Pulmonary artery endothelial cell (primary cell): ENCODE measurements at places on chromosomes 3 and 15.

DNA sequence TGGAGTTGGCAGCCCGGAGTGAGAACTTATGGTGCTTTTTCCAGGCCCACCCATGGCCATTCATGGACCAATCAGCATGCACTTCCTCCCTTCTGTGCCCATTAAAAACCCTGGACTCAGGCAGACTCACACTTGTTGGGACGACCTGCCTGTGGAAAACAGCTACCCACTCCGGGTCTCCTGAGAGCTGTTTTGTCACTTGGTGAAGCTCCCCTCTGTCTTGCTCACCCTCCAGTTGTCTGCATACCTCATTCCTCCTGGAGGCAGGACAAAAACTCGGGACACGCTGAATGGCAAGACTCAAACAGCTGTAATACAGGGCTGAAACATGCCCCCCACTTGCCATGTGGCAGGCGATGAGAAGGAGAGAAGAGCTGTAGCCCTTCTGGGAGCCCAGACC is 35.2 kb downstream of the ROPN1B start:
- no peak for DNase-seq

- no peak for DNase-seq
Observed at GRCh38 chr15:38671675-38672254, 107.2 kb upstream of the RASGRP1 start.

GRCh38 chr3:104988496-104988895 is 378.2 kb upstream of the ALCAM start:
- no peak for DNase-seq

DNA sequence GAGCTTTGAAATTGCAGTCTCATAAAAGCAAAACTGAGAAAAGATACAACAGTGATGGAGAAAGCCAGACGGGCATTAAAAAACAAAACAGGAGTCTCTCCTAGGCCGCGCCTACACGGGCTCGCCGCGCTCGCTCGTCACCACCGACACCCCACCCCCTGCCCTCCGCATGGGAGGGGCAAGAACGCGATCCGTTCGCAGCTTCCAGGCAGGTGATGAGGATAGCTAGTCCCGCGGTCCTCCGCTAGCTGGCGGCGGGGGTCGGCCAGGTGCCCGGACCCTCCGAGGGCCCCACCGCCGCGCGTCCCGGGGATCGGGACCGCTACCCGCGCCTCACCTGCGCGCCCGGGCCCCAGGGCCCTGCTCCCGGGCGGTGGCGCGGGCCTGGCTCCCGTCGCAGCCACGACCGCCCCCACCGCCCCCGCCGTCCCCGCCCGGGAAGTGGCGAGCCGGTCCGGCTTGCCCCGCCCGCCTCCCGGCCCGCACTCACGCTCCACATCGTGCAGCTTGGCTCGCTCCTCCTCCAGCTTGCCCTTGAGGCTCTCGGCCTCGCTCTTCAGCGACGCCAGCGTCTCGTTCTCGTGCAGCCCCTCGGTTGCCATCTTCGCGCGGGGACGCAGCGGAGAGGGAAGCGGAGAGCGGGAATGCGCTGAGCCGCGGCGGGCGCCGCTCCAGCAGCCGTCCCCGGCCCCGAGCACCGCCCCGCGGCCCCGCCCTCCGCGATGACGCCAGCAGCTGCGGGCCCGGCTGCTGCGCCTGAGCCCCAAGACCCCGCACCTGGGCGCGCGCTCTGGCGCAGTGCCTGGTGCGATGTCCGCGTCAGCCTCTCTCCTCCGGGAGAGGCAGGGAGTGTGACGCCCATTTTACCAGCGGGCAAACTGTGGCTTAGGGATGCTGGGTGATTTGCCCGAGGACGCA is 11.7 kb downstream of the GNB5 start:
- DNase-seq, result peak; percentile 22

GRCh38 chr15:85071061-85071460 is 89.4 kb downstream of the PDE8A start:
- no peak for DNase-seq

GRCh38 chr15:101641894-101642293 is 10.3 kb downstream of the TM2D3 start:
- DNase-seq, result peak; percentile 78

GRCh38 chr3:123346021-123346420 is 102.9 kb downstream of the ADCY5 start:
- DNase-seq, result no peak

DNA sequence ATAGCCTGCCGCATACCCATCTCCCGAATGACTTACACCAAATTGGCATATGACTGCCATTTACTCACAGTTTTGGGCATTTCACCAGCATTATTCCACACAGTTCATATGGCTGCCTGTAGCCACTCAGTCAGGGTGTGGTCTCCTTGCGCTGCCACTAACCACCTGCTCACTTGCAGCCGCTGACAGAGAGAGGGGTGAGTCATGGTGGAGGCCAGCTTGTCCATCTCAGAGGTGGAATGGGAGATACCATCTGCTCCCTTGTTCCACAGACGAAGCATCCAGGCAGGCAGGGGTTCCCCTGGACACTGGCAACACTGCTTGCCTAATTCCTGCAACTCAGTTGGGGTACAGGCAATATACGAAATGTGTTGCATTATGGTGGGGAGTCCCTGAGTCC is 15.6 kb downstream of the CCRL2 start:
- DNase-seq, result no peak

DNA sequence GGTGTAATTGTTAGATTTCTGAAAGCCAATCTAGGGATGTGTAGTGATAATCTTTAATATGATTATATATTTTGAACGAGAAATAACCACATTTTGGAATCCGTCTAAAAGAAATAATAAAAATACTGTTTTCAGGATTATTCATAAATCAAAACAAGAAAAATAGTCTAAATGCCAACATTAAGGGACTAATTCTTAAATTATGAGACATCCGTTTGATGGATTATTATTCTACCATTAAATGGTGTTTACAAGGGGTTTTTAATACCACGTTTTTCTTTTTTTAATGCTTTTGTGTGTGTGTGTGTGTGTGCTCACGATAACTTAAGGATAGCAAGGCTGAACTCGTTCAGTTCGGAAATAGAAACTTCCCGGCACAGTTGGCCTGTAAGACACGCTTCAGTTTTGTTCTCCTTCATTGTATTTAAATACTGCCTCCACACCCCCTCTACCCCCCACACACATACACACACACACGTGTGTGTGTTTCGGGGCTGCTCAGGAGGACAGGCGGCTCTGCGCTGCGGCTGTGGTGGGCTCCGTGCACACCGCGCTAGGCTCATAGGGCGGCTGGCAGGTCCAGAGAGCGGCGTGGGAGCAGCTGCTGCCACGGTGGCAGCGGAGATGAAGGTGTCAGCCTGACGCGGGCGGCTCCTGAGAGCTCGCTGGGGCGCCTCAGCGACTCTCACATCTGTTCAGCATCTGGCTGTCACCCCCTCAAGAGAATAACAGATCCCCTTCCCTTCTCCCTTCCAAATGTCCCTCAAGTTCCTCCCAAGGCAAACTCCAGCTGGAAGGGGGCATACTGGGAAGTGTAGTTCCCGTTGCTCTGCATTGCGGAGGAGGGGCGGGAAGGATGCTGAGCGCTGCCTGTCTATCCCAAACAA is 23.0 kb upstream of the ANP32A start:
- no peak for DNase-seq

DNA sequence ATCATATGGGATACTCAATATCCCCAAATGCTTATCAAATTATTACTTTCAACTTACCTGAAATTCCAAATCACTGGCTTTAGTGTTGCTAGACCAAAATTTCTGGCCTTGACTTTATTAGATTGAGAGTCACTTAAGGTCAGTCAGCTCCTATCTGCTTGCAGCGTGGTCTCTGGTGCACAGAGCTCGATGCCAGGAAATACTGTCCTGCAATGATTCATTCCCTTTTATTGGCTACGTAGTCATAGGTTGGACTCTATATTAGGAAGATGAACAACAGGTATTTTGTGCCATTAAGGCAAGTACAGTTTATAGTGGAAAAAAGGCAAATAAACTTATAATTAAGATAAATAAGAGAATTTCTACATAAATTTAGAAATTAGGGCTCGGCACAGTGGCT is 378.6 kb upstream of the MCTP2 start:
- no peak for DNase-seq

DNA sequence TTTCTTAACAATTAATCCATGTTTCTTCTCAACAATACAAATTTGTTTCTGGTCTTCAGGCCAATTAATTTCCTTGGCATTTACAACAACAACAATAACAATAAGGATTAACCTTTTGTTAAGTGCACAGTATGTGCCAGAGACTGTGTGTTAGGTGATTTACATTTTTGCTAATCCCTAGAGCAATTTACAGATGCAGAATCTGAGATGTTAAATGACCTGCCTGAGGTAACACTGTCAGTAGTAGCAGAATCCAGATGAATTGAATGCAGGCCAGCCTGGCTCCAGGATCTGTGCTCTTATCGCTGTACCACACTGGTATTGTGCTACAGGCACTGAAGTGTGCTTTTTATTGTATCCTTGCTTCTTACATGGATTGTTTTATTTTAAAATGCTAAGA is 122.2 kb downstream of the MEIS2 start:
- no peak for DNase-seq

DNA sequence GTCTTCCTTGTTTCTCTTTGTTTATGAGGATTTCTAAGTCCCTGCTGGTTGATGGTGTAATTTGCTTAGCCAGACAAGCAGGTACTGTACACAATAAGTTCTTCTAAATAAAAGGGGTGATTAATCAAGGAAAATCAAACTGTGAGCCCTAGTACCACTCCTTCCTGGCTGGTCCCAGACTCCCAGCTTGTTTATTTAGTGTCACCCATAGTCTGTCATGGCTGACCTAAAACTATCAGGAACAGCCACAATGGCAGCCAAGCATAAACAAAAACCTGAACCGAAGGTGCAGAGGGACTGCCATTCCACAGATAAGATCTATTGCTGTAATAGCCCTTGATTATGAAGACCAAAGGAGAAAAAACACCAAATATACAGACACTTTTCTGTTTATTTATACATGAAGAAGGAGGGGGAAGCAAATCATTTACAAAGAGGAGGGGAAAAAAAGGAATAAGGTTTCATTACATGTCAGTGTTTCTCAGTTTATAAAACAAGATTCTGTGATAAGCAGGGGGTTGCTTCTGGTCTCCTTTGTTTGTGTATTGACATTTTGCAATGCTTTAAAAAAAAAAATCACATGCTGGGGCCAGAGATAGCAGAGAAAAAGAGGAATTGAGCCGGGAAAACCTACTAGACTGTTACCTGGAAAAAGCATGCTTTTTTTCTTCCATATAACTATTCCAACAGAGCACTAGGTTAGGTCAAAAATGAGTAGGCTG is 182.4 kb upstream of the DPH6 start:
- DNase-seq, result no peak

- DNase-seq, result no peak
Observed at GRCh38 chr3:10213156-10213792, 35.0 kb upstream of the TATDN2 start.

- DNase-seq, result no peak
Observed at GRCh38 chr3:66355394-66355793, 134.6 kb downstream of the SLC25A26 start.

- no peak for DNase-seq
Observed at GRCh38 chr15:29311696-29312095, 42.1 kb upstream of the NSMCE3 start.

DNA sequence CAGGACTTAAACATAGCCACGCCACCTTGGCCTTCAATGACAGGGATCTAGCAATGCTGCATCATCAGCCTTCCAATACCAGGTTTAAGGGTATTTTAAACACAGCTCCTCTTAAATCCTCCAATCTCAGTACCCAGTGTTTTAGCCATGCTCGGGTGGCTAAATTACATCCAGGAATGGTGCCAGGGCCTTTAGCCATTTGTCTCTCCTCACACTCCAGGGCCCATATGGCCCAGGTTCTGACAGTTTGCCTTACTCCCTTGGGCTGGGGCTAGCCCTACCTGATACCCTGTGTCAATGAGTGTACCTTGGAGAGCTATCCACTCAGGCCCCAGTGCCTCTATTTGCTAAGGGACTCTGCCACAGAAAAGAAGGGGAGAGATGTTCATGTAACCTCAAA is 29.4 kb downstream of the ZNF589 start:
- DNase-seq, result no peak

GRCh38 chr15:101250341-101250831 is 1.5 kb downstream of the CHSY1 start:
- no peak for DNase-seq

DNA sequence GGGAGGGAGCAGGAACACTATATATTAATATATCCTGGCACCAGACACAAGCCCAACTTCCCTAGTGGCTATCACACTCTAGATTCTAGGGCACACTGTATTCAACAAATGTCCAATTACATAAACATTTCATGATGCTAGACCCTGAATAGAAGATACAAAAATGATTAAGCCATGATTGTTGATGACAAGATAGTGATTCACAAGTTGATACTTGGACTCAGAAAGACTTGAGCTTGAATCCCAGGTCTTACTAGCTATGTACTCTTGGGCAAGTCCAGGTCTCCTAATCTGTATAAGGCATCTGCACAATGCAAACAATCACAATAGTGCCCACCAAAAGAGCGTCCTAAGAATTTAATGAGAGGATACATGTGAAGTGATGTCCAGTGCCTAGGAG is 10.0 kb upstream of the SNTN start:
- no peak for DNase-seq

DNA sequence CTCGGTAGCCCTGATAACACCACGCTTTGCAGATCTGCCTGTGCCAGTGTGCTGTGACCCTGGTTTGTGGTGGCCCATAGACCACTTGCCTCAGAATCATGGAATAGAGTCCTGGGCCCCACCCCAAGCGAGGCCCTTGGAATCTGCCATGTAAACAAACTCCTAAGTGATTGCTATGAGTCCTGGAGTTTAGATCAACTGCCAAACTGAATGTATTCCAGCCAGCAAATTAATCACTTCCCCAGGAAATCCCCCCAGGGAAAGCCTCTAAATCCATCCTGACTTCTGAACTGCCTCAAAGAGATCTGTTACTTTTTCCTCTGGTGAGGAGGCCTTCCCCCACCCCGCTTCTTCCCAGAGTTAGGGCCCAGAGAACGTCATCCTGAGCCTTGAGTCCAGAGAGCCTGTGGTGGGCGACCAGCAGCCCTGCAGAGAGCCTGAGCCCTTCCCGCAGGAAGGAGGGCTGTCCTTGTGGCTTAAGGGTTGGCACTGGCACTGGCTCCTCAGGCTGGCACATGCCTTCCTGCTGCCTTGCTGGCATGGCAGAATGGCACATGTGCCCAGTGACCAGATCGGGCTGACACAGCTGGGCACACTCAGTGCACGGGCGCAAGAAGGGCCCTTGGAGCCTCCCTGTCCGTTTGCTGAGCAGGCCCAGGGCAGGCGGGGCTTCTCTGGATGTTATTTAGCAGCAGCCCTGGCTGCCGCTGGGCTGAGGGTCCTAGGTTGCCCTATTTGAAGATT is 50.6 kb upstream of the PLXNA1 start:
- DNase-seq, result peak; percentile 33

GRCh38 chr3:108076564-108076963 is 14.3 kb downstream of the CD47 start:
- no peak for DNase-seq

- peak; percentile 49 for DNase-seq
Observed at GRCh38 chr3:107927361-107928083, 163.3 kb downstream of the CD47 start.

DNA sequence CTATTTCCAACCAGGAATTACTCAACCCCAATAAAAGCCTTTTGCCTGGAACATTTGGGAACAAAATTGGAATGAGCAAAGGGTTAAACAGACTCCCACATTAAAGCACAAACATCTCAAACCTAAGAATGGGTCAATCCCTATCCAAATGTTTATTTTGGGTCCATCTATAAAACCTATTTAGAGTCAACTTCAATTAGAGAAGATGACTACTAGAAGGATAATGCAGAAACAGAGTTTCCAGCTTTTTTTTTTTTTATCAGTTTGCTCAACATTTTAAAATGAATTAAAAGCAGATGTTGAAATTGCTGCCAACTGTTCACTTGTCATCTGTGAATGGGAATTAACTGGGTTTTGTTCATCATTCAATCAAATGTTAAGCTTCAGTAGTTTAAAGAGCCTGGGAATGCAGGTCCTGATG is 4.1 kb upstream of the TBC1D23 start:
- no peak for DNase-seq

GRCh38 chr3:187878772-187879518 is 133.7 kb upstream of the BCL6 start:
- no peak for DNase-seq
